ENCODE measurements at places on chromosomes 16 and 17. TPM values are rescaled to one million over a fixed set of nuclear protein-coding genes. Genes with fewer than 3 reads are reported as not detected.

PRKCB gene
- 0.77 TPM for total RNA-seq

IL17C gene
- 0.23 TPM for total RNA-seq

CMTM1 gene
- total RNA-seq, result 18.4 TPM

- peaks cover 20% of the 10 kb centered on the region for H3K4me1 ChIP-seq
- no peaks in the 10 kb centered on the region for H3K36me3 ChIP-seq
- peaks cover 21% of the 10 kb centered on the region for H3K27me3 ChIP-seq
- no peak for DNase-seq
These were observed 27.2 kb upstream of the TMEM220 start for GRCh38 chr17:10757067-10757466.

KRTAP4-3 gene
- total RNA-seq, result not detected

Measured in neural crest cell (in vitro differentiated cells).